Spleen (tissue), 13 donors: ENCODE measurements at places on chromosomes 2 and 18.

- DNase-seq = no peak
These were observed 408.9 kb downstream of the LRATD1 start for GRCh38 chr2:15041429-15041837.

GRCh38 chr2:33020883-33021282, 74.1 kb downstream of the LTBP1 start:
- DNase-seq = no peak

- no peak for DNase-seq
These were observed 20.0 kb downstream of the EMX1 start for GRCh38 chr2:72937356-72937669.

GRCh38 chr2:167340322-167340721, 452.0 kb downstream of the XIRP2 start:
- no peak for DNase-seq

DNA sequence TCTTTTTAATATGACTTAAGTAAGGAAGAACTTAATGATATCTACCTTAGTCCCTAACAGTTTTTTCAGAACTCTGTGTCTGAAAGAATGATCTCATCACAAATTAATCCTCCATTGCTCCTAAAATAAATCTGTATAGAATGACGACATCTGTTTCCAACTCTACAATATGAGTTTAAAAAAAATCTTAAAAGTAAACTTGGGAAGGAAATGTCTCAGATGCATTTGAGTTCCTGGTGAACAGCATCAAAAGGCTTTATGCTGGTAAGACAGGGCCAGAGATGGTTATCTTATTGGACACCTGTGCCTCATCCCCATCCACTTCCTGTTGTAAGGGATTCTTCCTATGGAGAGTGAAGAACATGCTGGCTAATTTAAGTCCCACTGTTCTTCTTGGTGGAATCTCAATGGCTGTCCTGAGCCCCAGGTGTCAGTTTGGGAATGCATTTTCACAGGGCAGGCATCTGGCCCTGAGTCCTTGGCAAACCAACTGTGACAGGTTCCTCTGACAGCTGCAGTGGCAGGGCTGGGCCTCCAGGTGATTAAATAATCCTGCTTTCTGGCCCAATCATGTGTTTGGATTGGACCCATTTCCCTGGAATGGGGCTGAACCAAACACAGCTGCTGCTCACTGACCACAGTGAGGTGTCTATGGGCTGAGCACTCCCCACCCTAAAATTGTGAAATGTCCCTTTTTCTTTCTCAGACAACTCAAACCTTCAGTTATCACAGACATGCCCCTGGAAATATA, 12.9 kb upstream of the NCKAP5 start:
- DNase-seq = no peak

- no peak for DNase-seq
These were observed 13.5 kb downstream of the ALPK2 start for GRCh38 chr18:58615140-58616132.

DNA sequence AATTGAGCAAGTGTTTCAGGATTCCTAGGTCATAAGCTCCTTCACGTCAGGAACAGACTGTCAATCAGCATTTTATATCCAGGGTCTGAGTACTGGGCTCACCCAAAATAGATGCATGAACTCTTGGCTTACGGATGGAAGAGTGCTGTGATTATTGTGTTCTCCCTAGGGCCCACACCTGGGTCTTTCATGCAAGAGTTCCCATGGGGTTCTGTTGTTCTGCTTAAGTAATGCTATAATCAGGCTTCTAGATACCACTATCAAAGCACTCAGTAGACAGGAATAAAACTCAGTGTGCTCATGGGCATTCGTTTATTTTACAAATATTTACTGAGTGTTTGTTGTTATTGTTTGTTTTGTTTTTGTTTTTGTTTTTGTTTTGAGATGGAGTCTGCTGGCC, 46.4 kb upstream of the PMAIP1 start:
- no peak for DNase-seq

GRCh38 chr18:70650878-70651277, 362.0 kb downstream of the SOCS6 start:
- DNase-seq = no peak

GRCh38 chr18:28469946-28470345, 293.0 kb upstream of the CDH2 start:
- no peak for DNase-seq

- no peak for DNase-seq
These were observed 130.6 kb upstream of the OTX1 start for GRCh38 chr2:62920070-62920469.

DNA sequence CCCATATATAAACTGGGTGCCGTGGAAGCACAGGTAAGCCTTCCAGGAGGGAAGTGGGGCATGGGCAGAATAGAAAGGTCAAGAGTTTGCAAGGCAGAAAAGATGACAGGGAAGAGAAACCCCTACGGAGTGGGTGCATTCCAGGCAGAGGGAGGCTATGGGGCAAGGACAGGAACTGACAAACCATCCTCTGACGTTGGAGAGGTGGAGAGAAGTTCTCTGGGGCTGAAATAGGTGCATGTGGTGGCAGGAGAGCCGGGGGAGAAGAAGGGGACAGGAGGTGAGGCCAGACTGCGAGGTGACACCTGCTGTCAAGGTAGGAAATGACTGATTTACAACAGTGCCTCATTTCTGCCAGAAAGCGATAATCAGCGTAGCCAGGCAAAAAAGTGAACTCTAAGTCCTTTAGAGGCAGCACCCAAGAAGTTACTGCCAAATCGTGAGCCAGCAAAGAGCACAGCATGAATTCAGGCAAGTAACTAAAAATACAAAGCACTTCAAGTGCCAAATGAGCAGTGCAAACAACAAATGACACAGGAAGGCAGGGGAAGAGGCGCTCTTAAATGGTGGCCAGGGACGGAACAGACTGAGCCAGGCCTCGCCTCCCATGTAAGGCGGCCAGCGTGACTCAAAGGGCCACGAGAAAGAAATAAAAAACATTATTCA, 113.3 kb upstream of the ACVR1C start:
- no peak for DNase-seq

DNA sequence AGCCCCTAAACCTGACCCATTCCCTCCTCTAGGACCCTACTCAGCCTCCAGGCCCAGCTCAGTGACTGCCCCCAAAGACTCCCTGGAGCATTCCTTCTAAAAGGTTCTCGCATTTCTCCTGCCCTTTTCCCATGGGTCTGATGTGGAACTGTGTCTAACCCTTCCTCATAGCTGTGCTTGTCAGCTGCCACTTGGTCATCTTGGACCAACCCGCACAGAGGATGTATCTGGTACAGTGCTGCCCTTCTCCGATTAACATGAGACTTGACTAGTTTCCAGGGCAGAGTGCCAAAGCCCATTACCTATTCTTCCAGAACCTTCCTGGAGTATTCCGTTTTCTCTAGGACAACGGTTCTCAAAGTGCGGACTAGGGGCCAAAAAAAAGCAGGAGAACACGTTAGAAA, 518 bp upstream of the NFU1 start:
- no peak for DNase-seq

GRCh38 chr18:48250918-48251317, 158.3 kb downstream of the ZBTB7C start:
- no peak for DNase-seq

GRCh38 chr2:16094811-16095210, 154.5 kb downstream of the MYCN start:
- no peak for DNase-seq

DNA sequence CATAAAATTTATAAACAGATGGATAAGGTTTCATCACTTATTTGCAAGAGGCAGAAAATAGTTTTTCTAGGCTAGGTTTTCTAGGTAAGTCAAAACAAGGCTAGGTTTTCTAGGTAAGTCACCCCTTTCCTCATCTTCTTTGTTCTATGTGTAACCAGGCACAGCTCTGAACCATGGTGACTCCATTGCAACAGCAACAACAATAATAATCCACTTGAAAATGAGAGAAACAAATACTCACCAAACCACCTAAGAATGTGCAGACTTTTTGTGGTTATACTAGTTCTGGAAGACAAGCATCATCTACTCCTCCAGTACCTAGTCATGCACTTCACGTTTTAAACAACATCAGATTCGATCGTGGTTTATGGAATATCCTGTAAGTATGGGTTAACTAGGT, 237.4 kb upstream of the ACVR2A start:
- no peak for DNase-seq

DNA sequence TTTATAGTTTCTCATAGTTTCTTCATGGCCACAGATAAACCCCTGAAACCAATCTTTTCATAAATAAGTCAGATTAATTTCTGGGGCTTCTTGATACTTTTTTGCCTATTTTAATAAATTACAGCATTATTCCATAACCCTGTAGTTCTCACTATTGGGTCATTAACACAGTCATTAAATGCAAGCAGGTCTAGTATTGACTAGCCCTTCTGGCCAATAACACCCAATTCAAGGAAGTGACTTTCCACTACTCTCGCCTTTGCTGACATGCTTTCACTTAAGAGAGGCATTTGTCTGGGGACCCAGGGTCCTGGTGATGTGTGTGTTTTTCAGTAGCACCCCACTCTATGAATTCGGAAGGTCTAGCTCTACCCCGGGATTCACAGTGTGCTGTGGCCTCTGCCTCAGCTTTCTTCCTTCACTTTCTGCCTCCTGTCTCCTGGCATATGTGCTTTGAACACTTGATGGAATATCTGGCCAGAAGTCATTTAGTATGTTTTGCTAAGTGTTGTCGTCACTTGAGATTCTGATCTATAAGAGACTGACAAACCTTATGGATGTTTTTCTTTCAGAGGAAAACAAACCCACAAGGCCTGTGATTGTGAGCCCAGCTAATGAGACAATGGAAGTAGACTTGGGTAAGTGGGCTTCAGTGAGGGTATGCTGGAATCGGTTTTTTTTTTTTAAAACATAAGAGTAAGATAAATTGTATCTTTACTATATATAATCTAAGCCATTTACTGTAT, 18.6 kb upstream of the IL1RL2 start:
- no peak for DNase-seq

GRCh38 chr2:55490554-55490953, 29.0 kb upstream of the CFAP36 start:
- no peak for DNase-seq

DNA sequence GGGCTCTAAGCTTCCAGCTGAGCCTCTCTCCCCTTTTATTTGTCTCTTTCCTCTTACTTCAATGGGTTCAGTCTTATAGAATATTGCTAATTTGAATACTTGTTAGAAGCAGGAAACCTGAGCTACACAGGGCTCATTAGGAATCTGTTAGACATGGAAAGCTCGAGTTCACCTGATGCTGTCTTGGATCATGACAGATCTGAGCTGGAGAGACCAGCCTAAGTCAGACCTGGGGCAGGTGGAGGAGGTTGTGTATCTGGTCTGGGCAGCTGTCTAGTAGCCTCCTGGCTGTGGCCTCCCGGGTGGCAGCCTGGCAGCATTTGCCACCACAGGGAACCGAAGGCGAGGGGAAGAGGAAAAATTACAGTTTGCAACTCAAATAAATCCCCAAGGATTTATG, 185.9 kb downstream of the ICOS start:
- DNase-seq = no peak

- DNase-seq = no peak
These were observed 40.5 kb upstream of the TNP1 start for GRCh38 chr2:216900406-216900805.

DNA sequence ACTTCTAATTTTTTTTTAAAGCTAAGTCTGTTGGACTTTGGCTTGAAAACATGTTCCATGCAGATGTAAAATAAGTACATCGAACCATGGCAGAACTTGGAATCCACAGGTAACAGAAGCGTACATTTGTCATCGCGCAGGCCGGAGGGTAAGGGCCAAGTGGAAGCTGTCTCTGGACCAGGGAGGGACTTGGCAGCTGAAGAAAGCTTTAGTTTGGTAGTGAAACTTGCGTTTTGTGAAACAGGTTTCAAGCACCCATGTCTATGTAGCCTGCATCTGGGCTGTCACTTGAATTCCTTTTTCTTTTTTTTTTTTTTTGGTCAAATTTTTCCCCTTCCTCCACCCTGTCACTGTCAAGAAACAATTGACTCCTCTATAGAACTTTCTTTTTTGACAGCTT, 20.4 kb downstream of the GRHL1 start:
- DNase-seq = no peak

GRCh38 chr2:175806125-175806490, 196.0 kb downstream of the LNPK start:
- no peak for DNase-seq

- no peak for DNase-seq
These were observed 11.0 kb downstream of the MAIP1 start for GRCh38 chr2:199966405-199966804.

DNA sequence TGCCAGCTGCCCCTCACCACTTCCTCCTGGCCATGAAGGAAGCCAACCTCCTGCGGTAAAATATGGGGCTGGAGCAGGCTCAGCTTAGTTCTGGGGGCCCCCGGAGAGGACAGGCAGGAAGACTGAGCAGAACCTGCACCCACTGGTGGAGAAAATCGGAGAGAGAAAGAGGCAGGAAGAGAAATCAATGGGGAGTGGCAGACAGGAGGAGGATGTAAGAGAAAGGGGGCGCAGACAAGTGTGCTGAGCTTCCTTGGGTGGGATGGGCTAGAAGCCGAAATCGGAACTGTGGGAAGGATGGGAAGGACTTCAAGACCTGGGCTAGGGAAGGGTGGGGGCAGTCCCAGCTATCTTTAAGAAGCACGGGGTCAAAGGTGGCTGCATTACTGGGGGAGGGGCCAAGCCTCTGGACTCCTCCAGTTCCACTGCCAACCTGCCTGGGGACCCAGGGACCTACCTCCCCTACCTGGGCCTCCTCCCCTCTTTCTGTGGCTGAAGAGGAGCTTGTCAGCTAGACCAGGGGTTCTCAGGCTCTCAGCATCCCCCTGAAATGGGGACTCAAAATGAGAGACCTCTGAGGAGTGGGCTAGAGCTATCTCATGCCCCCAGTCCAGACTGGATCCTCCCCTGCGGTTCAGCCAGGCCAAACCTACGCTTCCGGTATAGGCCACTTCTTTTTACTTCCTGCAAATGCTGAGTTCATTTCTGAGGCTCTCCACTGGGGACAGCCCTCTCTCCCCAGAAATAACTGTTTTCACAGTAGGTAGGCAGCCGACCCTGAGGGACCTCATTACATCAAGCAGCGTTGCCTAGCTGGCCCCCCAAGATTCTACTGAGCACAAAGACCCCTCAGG, 33.6 kb upstream of the B3GNT7 start:
- no peak for DNase-seq

GRCh38 chr18:11074889-11075288, 74.5 kb downstream of the PIEZO2 start:
- no peak for DNase-seq

DNA sequence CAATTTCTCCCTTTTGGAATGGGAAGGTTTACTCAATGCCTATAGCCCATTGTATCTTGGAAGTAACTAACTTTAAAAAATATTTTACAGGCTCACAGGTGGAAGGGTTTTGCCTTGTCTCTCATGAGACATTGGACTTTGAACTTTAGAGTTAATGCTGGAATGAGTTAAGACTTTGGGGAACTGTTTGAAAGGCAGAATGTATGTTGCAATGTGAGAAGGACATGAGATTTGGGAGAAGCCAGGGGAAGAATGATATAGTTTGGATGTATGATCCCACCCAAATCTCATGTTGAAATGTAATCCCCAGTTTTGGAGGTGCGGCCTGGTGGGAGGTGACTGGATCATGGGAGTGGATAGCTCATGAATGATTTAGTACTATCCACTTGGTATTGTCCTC, 17.5 kb upstream of the TBC1D8 start:
- no peak for DNase-seq
